Astrocyte of the spinal cord (primary cell): ENCODE measurements at places on chromosomes 1 and 21.

GRCh38 chr1:159010391-159010790 is 684 bp downstream of the IFI16 start:
- DNase-seq: no peak

GRCh38 chr1:226965581-226966440 is 25.7 kb downstream of the COQ8A start:
- no peak for DNase-seq

- DNase-seq: no peak
Measured at GRCh38 chr21:25425156-25425555, 182.1 kb downstream of the MRPL39 start.

GRCh38 chr1:151994956-151995355 is 1.3 kb upstream of the S100A10 start:
- DNase-seq: peak; percentile 95

GRCh38 chr1:95518310-95518709 is 284.3 kb downstream of the RWDD3 start:
- no peak for DNase-seq

DNA sequence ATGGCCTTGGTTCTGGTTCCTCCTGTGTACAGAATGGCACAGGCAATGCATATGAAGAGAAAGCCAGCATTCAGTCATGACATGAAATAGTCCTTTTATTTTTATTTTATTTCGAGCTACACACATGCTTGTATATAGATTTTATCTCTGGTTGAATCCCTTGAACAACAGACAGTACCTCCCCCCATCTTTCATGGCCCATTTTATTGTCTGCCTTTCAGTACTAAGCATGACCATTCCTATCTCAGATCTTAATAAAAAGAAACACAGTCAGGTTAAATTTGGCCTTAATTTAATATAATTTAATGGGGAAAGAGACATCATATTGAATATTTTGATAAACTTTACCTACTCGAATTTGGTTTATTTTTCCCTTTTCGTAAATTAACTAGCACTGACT is 76.4 kb upstream of the VANGL1 start:
- DNase-seq: no peak

GRCh38 chr1:115426956-115427355 is 88.9 kb upstream of the NGF start:
- no peak for DNase-seq

DNA sequence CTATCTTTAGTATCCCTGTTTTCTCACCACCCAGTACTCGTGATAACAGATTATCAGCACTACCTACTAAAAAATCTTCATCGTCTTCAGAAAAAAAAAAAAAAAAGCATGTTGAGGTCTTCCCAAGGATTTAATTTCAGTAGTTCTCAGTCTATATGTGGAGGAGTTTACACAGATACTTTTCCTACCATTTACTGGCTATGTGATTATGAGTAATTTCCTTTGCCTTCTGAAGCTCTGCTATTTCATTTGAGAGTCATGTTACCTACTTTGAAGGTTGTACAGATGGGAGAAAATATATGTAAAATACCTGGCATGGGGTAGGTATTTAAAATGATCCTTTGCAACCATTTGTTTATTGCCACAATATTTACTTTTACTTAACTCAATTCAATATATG is 399.7 kb downstream of the NEGR1 start:
- DNase-seq: no peak

GRCh38 chr1:172357753-172358385 is 62.6 kb upstream of the C1orf105 start:
- DNase-seq: no peak

DNA sequence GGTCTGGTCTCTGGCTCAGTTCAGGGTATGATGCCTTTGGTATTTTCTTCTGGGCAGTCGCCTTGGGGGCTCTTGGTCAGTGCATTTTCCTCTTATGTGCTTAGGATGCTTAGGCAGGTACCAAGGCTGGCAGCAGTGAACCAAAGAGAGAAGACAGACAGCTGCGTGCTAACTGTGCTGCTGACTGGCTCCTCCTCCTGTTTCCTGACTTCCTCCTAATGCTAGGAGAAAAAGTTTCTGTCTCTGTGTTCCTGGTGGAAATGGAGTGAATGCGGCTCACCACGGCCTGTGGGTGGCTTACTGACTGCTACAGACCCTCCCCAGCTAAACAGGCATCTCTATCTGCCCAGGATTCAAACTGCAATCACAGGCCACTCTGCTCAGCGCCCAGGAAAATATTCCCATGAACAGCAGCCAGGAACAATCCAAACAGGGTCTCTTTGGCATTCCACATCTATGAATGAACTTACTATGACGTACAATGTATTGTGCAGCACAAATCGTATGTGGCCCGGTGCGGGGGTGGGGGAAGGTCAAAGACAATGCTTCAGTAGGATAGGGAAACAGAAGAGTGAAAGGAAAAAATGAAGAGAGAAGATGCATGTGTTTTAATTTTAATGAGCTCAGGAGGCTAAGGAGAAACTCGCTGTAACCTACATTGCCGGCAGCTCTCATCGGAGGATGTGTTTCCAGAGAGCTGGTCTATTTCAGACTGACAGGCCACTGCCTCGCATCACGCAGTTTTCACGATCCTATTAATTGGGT is 2.8 kb downstream of the ABCG1 start:
- DNase-seq: peak; percentile 27

GRCh38 chr1:109111386-109112055 is 2.4 kb upstream of the ELAPOR1 start:
- no peak for DNase-seq

- no peak for DNase-seq
Measured at GRCh38 chr1:58804853-58805565, 21.2 kb upstream of the JUN start.

DNA sequence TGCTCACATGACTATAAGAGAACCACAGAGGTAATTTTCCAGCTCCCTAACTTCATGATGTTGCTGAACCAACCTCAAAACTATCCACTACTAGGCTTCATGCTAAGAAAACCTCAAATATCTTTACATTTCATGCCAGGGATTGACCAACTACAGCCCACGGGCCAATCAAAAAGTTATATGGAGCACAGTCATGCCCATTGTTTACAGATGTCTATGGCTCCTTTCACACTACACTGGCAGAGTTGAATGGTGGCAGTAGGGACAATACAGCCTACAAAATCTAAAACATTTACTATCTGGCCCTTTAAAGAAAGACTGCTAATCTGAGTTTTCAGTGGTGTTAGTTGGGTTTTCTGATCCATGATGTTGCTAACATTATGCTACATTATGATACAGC is 154.8 kb downstream of the TM2D1 start:
- DNase-seq: no peak

- DNase-seq: no peak
Measured at GRCh38 chr1:32825181-32825580, 7.7 kb downstream of the S100PBP start.

DNA sequence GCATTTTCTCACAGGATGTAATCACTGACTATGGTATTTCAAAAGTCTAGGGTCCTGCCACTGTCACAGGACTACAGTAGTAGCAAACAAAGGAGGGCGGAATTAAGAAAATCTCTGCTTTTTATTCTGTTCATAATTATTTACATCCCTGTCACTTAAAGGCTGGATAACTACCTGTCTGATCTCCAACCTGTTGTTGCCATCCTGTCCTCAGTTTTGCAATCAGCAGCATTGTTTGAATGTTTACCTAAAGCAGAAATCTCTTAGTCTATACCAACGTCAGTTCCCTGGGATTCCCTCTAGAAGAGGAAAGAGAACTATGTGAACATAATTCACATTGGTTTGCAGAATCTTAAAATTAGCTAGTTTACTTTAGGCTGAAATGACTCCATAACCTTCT is 218.5 kb downstream of the PBX1 start:
- DNase-seq: no peak

GRCh38 chr1:17419626-17420328 is 19.7 kb downstream of the RCC2 start:
- peak; percentile 49 for DNase-seq

DNA sequence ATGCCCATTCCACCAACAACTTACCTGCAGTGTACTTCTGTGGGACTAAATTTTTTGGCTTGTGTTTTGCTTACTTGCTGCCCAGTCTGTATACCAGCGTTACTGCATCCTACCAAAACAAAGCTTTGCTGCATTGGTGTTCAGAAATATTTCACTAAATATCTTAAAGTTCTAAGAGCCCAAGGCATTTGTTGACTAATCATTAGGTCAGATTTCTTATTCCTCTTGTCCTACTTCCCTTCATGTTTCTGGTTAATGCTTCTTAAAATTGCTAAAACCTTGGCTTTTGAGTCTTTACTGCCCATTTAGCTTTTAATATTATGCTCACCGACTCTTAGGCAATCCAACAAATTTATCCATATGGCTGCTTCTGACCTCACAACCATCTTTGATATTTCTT is 161.8 kb downstream of the DPYD start:
- DNase-seq: no peak

GRCh38 chr1:174258148-174258550 is 98.8 kb downstream of the RABGAP1L start:
- peak; percentile 49 for DNase-seq

GRCh38 chr1:157181258-157181657 is 43.1 kb upstream of the ETV3 start:
- no peak for DNase-seq
